ENCODE measurements at places on chromosomes 1 and 21.

GRCh38 chr21:46111857-46112724, 14.2 kb downstream of the COL6A2 start:
- DNase-seq: no peak

DNA sequence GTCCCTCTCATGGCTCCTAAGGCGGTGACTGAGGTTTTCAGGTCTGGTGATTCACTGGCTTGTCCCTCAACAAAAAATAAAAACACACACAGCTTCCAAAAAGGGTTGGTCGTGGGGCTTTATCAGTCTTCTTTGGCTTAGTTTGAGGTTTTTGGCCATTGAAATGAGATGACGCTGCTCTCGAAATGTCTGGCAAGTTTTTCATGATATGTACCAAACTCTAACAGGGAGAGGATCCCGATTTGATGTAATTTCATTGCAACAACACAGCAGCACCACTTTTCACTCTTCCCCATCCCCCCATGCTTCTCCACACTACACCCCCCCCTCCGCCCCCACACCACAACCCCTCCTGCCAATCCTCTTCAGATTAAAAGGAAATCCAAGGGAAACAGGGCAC, 187.1 kb upstream of the NFIA start:
- no peak for DNase-seq

- DNase-seq: no peak
Observed at GRCh38 chr1:242827538-242827937, 303.0 kb upstream of the PLD5 start.

DNA sequence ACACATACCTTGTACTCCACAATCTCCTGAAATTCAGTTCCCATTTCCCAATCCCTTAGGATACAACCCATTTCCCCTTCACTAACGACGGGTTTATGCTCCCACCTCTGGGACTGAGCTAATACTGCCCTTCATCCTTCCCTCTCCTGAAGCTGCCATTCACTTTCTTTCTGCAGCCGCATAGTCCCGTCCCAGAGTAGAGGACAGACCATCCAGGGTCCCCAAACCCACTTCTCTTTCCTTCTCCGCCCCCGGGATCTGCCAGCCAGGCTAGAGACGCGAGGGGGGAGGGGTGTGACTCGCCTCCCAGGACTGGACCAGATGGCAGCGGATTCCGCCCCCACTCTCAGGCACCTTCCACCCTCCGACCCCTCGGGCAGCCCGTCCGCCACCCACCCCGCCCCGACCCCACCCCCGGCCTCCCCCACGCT, 679 bp downstream of the ABL2 start:
- peak; percentile 36 for DNase-seq

GRCh38 chr1:150529017-150529416, 13.5 kb downstream of the FALEC start:
- DNase-seq: no peak

GRCh38 chr1:94873520-94874351, 53.2 kb downstream of the CNN3 start:
- no peak for DNase-seq

- DNase-seq: no peak
Observed at GRCh38 chr1:41151846-41152245, 90.3 kb downstream of the SCMH1 start.

- DNase-seq: no peak
Observed at GRCh38 chr1:3226701-3227350, 157.8 kb downstream of the PRDM16 start.

DNA sequence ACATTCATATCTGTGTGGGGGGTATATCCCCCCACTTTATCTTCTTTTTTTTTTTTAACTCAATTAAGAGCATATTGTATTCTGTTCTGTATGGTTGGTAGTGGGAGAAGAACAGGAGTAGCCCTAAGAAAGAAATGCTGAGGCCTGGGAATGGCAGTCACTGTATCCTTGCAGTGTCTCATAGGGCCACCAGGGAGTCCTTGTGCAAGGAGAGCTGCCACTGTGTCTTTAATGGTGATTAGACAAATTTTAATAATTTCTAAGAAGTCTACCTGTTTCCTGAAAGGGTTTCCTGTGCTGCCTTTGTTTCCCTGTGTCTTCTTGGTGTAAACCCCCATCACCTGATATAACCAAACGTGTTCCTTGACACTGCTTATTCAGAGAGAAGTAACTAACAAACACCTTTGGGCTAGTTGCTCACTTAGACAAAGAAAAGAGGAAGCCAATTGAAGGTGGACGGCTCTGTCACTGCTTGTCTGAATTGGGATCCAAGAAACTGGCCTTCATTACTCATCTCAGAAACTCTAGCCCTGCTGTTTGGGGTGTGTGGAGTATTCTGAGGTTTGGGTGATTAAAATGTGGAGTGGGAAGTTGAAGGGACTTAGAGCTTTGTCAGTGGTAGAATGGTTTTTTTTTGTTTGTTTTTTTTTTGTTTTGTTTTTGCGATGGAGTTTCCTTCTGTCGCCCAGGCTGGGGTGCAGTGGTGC, 15.2 kb downstream of the GIPC2 start:
- no peak for DNase-seq

DNA sequence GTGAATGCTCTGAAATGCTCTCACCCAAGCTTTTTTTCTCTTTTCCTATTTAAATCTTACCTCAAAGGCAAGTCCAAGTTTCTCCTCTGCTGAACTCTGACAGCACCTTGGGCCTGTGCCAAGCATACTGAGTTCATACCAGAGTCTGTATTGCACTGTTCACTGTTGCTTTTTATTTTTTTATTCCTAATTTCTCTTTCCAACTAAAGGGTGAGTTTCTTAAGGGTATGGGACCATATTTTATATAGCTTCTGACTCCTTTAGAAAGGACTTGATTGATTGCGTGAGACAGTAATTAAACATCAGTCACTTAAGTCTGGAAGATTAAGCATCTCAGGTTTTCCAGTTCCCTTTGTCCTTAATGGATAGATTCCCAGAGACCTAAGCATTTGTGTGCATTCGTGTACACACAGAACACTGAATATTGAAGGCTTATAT, 69.9 kb downstream of the CACHD1 start:
- DNase-seq: no peak

DNA sequence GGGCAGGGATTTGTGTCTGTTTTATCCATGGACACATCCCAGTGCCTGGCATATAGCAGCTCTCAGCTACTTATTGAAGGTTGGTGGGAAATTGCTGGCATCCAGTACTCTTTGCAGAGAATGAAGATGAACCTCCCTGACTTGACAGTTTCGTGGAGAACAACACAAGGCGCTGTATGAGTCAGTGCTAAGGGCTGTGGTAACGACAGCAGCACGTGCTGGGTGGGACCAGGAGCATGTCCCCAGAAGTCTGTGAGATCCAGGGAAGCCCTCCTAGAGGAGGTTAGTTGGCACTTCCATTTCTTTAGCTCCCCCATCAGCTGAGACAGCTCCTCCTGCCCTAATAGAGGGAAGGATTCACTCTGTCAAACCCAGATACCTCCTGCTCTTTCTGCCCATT, 25.9 kb upstream of the IL19 start:
- peak; percentile 64 for DNase-seq

- DNase-seq: no peak
Observed at GRCh38 chr1:202551683-202552082, 158.6 kb downstream of the SYT2 start.

DNA sequence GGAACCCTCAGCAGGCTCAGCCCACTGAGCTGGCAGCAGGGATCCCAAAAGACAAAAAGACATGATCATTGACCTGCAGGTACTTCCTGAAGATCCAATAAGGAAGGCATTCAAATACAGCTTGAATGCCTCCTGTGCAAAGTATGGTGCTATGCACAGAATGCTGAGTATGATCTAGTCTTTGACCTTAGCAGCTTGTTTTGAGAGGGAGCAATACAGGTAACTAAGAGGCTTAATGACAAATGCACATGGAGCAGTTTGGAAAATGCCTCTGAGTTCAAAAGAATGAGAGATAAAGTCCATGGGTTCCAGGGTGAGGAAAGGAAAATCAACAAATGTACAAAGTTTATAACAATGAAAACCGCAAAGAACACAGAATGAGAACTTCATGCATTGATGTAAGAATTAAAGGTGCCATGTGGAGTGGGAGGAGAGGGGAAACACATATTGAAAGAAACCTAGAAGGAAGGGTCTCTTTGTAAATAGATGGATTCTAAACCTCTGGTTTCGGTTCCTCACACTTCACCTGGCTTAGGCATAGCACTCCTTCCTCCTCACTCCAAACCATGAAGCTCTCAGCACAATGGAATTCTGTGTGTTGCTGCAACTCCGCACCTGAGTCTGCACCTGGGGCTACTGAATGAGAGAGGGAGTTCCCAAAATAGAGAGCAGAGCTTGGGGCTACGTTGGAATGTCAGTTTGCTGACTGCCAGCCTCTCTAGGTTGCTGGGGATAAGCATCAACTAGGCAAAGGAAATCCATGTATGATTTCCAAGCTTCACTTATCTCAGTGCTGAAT, 77.6 kb downstream of the PLXNA2 start:
- no peak for DNase-seq

DNA sequence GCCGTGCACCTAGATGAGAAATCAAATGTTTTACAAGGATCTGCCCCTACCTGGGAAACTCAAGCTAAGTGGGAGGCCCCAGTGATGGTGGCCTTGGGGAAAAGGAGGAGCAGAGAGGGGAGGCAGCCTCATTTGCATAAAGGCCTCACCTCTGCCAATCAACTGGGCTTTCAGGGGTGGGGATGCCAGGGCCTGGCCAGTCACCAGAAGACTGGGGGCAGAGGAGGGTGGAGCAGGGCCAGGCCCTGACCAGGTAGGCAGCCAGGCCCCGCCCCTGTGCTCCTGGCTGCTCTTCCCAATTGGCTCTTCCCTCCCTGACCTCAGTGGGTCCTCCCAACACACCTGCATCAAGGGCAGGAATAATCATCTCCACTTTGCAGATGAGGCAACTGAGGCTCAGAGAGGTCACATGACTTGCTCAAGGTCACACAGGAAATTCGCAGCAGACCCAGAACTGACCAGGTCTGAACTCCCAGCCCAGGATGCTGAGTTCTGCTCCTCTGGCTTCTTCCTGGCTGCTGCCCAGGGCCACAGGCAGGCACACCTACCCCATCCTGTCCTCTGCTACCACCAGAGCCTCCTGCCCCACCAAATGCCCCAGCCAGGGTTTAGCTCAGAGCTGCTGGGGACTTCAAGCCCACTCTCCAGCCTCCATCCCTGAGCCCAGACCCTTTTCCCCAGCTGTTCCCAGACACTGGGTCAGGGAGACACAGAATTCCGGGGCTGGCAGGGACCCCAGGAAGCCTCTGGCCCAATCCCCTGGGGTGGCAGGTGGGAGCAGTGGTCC, 677.9 kb downstream of the MATN1 start:
- DNase-seq: no peak

DNA sequence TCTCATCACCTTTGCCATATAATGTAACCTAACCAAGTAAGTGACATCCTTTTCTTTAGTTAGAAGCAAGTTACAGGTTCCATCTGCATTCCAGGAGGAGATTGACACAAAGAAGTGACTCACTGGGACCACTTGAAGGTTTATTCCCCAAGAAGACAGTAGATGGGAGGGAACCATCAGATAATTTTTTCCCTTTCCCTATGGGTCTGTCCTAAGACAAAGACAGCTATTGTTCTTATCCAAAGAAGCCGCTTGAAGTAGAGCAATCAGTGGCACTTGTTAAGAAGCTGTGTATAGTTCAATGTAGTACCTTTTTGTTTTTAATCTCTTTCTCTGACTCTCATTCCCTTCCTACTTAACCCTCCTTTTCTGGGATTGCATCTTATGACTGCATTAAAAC, 139.9 kb upstream of the B3GALT2 start:
- no peak for DNase-seq

GRCh38 chr21:43976661-43977060, 35.4 kb upstream of the TRAPPC10 start:
- DNase-seq: no peak

GRCh38 chr1:117661027-117661426, 55.2 kb downstream of the TENT5C start:
- DNase-seq: no peak

DNA sequence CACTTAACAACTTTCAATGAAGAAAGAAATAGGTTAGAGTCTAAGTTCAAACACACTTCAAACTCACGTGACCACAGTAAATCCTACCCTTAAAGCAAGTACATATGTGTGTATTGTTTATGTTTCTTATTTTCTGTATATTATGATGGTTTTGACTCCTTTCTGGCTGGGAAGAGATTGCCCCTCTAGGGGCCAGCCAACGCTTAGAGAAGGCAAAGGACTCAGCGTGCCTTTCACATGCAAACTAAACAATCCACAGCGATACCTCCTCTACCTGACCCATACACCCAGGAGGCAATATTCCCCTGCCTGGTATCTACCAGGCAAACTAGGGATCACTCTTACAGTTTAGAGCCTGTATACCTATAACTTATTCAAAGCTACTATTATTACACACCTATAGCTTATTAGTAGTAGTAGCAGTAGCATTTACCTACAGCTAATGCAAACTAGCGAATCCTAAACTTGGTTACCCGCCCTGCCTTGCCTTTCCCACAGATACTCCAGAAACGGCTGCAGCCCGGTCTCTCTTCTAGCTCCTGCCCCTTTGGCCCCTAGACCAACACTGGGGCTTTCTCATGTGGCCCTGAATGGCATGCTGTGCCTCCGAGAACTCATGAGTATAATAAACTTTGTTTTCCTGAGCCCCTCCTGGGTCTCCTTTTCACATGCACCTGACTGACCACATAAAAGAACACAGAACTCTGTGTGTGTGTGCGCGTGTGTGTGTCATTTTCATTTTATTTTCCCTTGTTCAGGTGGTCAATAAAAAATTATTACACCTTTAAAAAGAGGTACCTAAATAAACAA, 14.0 kb downstream of the NRIP1 start:
- DNase-seq: no peak

DNA sequence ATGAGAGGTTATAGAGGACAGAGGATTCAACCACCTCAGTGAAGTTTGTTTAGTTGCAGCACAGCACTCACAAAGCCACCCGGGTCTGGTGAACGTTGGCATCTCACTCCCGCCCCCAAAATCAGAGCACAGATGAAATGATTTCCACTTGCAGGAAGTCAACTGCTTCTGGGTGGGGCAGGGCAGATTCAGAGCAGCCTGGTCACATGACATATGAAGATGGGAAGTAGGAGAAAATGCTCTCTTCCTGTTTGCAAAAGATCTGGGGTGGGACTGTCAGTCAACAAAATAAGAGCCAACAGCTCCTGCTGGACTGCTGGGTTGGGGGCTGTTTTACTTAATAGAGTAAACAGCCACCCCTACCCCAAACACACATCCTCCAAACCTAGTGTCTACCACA, 43.2 kb downstream of the LRRC71 start:
- peak; percentile 93 for DNase-seq

DNA sequence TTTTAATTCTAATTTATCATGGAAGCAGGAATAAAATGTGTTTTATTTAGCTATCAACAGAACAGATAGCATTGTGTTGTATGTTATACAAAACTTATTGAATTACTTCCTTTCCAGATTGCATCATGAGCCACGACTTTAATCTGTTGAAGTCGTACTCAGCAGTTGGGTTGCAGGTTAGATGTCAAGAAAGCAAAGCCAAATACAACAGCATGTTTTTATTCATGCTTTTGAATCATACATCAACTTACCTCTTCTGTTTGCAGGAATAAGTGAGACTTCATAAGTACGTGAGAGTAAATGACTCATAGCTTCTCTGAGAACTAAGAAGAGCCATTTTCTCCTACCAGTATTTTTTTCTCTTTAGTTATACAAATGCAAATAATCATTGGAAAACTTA, 110.8 kb upstream of the ADGRL4 start:
- no peak for DNase-seq

- DNase-seq: peak; percentile 2
Observed at GRCh38 chr1:86703696-86704457, 499 bp upstream of the SH3GLB1 start.
